Subcutaneous preadipocyte (primary cell): ENCODE measurements at places on chromosomes 1 and 21. TPM values are rescaled to one million over a fixed set of nuclear protein-coding genes. Genes with fewer than 3 reads are reported as not detected.

Gene NLRP3
- not detected in 2 replicates for total RNA-seq

Gene SELL
- under 0.01 TPM in 1 of 2 replicates, not detected in the other for total RNA-seq

Gene TDRD5
- total RNA-seq: not detected in 2 replicates

Gene S100A3
- 18.6 and 22.0 TPM in 2 replicates for total RNA-seq

Gene CDC42BPA
- 39.3 and 54.9 TPM in 2 replicates for total RNA-seq

Gene TMEM269
- under 0.01 TPM in 1 of 2 replicates, not detected in the other for total RNA-seq

Gene OLIG2
- total RNA-seq: not detected in 2 replicates

Gene SPATA45
- not detected in 2 replicates for total RNA-seq

Gene RAB7B
- total RNA-seq: 8.2 and 9.9 TPM in 2 replicates

Gene KRTAP10-10
- total RNA-seq: not detected in 2 replicates

Gene SLC35F3
- not detected in 2 replicates for total RNA-seq

Gene MX1
- 2.3 and 7.7 TPM in 2 replicates for total RNA-seq

Gene PNRC2
- total RNA-seq: 88.8 and 92.2 TPM in 2 replicates

Gene CAMK1G
- under 0.01 TPM in 1 of 2 replicates, not detected in the other for total RNA-seq

Gene FCRL1
- total RNA-seq: not detected in 2 replicates

Gene AMY1B
- total RNA-seq: not detected in 2 replicates

Gene PLA2G2D
- not detected in 2 replicates for total RNA-seq

Gene TSPEAR
- not detected in 2 replicates for total RNA-seq

Gene RNF186
- not detected in 2 replicates for total RNA-seq

Gene UBXN10
- total RNA-seq: under 0.01 TPM in 1 of 2 replicates, not detected in the other

Gene SLC44A3
- 0.37 and 0.39 TPM in 2 replicates for total RNA-seq

Gene OR2T35
- not detected in 2 replicates for total RNA-seq

Gene CTTNBP2NL
- total RNA-seq: 14.7 and 19.9 TPM in 2 replicates

Gene SPRR3
- not detected in 2 replicates for total RNA-seq

Gene CD1E
- total RNA-seq: not detected in 2 replicates

Gene MGST3
- 100 and 185 TPM in 2 replicates for total RNA-seq

Gene IPO13
- total RNA-seq: 16.5 and 19.5 TPM in 2 replicates

Gene EPHA2
- 0.73 and 6.8 TPM in 2 replicates for total RNA-seq

Gene TRIM67
- total RNA-seq: under 0.01 TPM in 1 of 2 replicates, not detected in the other

Gene NOS1AP
- not detected in 2 replicates for total RNA-seq

Gene ZNF593OS
- total RNA-seq: under 0.01 TPM in 1 of 2 replicates, not detected in the other

Gene FNDC10
- 3.1 and 7.3 TPM in 2 replicates for total RNA-seq

Gene GJA9
- total RNA-seq: under 0.01 TPM in 1 of 2 replicates, not detected in the other

Gene GADD45A
- total RNA-seq: 15.8 and 17.4 TPM in 2 replicates

Gene NCAM2
- total RNA-seq: 0.39 and 1.1 TPM in 2 replicates

Gene FCRLB
- total RNA-seq: 4.8 and 5.5 TPM in 2 replicates

Gene FCRL6
- total RNA-seq: not detected in 2 replicates

Gene CREB3L4
- total RNA-seq: 8.8 and 11.1 TPM in 2 replicates

Gene GPX7
- total RNA-seq: 16.4 and 36.4 TPM in 2 replicates

Gene CA6
- total RNA-seq: not detected in 2 replicates

Gene SHISA4
- 6.6 and 7.0 TPM in 2 replicates for total RNA-seq

Gene WDR64
- not detected in 2 replicates for total RNA-seq

Gene SHE
- under 0.01 TPM in 1 of 2 replicates, not detected in the other for total RNA-seq

Gene RIPK4
- under 0.01 TPM in 1 of 2 replicates, not detected in the other for total RNA-seq

Gene SPRR2B
- total RNA-seq: not detected in 2 replicates

Gene PADI6
- not detected in 2 replicates for total RNA-seq

Gene B3GALT2
- total RNA-seq: under 0.01 TPM in 1 of 2 replicates, not detected in the other

Gene SHISAL2A
- not detected in 2 replicates for total RNA-seq

Gene A3GALT2
- not detected in 2 replicates for total RNA-seq

Gene CD52
- total RNA-seq: 0.98 TPM in 1 of 2 replicates, not detected in the other
